ENCODE measurements at places on chromosomes 7 and 10.

- no peak for DNase-seq
These were observed 1.3 kb upstream of the TMED4 start for GRCh38 chr7:44583146-44583865.

DNA sequence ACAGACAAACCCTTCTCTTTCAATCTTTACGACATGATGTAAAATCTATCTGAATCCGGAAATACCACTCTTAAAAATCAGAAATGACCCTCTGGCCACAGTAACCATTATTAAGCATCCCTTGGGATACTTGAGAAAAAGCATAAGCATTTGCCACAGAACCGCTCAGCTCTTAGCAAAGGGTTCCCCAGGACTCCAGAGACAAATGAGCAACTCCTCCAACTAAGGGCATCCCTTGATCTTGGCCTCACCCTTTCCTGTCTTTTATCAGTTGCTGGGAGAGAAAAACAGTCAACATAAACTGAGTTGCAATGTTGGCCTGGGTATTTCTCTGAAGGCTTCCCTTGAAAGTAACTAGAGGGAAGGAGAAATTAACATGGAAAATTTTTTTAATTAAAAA lies 3.5 kb downstream of the PDLIM1 start:
- DNase-seq = no peak

DNA sequence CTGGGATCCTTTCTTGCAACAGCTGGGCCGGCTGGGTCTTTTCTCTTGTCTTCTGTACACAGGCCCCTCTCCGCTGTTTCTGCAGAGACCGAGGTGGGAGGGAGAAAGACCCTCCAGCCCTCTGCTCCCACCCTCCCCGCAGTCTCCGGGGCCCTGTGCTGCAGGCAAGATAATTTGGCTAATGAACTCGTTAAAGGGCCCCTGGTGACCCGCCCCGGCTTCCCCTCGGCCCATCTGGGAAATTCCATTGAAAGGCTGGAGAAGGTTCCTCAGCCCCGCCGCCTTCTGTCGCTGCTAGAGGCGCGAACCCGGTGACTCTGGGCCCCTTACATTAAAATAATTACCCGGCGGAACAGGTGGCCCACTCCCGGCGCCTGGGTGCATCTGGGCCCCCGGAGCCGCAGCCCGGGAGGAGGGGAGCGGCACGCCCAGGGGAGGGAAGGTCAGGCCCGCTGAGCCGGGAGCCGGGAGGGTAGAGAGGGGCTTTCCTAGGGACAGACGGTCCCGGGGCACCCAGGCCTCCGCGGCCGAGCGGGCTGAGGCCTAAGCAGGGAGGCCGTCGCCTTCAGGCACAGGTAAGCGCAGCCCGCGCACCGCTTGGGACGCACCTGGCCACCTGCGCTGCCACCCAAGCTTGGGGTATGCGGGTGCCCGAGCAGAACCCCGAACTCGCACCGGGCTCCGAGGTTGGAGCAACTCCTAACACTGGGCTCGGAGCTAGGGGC lies 7.3 kb upstream of the MNX1 start:
- DNase-seq = no peak

DNA sequence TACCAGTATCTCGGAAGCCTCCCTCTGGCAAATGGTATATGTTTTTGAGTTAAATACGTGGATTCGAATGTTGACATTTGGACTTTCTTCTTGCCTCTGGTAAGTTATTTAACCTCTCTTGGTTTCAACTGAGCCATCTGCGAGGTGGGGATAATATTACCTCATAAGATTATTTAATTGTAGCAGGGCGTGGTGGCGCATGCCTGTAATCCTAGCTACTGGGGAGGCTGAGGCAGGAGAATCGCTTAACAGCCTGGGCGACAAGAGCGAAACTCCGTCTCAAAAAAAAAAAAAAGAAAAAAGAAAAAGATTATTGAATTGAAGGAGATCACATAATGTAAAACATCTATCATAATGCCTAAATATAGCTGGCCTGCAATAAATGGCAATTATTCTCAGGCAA lies 396 bp upstream of the TAF5 start:
- DNase-seq = no peak

DNA sequence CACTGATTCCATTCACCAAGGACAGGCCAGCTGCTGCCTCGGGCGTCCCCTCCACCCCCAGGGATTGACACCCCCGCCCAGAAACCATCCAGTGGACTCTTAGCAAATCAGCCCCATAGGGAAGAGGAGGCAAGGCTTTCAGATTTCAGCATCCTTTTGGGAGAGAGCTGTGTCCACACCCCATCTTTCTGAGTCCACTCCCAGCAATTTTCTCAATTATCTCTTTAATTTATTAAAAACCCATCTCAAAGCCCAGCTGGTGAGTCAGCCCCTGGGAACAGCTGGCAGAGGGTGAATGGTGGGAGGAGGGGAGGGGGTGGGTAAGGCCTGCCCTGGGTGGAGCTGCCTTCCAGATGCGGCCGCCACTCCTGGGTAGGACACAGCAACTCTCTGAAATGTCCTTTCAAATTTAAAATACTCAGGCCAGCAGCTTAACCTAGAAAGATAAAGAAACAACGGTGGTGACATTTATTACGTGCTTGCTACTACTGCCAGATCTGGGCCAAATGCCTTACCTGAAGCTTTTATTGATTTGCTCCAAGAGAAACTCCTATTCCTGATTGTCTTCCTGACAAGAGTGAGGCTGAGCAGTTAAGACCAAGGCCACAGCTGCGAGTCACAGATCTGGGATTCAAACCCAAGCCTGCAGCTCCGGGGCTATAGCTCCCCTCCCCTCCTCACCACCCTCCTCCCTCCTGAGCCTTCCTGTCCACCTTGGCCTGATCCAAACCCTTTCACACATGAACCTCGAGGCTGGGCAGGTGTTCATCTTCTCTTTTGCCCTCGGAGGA lies 120.4 kb downstream of the RGS10 start:
- DNase-seq = no peak

Data from midbrain (tissue), 1 donor.